ENCODE measurements at places on chromosomes 5 and 9.

DNA sequence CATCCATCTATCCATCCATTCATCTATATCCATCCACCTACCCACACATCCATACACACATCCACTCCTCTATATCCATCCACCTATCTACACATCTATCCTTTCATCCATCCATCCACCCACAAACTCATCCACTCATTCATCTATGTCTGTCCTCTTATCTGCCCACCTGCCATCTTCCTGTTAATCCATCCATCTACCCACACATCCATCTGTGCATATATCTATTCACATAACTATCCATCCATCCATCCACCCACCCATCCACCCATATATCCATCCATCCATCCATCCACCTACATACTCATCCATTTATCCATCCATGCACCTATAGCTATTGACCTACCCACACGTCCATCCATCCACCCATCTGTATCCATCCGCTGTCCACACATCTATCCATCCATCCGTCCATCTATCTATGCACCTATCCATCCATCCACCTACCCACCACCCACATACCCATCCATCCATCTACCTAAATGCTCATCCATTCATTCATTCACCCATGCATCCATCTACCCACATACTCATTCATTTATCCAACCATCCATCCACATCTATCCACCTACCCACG lies 182.1 kb upstream of the TBC1D2 start:
- DNase-seq, result no peak

GRCh38 chr5:135881244-135881643 lies 14.4 kb downstream of the IL9 start:
- DNase-seq, result no peak

GRCh38 chr5:171152382-171152781 lies 156.7 kb upstream of the TLX3 start:
- DNase-seq, result no peak

- DNase-seq, result no peak
Observed at GRCh38 chr9:127875306-127875966, 2.0 kb downstream of the AK1 start.

GRCh38 chr9:33818847-33819500 lies 2.0 kb downstream of the UBE2R2 start:
- no peak for DNase-seq

- no peak for DNase-seq
Observed at GRCh38 chr9:135178498-135178897, 91.0 kb downstream of the OLFM1 start.

- DNase-seq, result no peak
Observed at GRCh38 chr9:132020272-132020671, 59.4 kb downstream of the MED27 start.

DNA sequence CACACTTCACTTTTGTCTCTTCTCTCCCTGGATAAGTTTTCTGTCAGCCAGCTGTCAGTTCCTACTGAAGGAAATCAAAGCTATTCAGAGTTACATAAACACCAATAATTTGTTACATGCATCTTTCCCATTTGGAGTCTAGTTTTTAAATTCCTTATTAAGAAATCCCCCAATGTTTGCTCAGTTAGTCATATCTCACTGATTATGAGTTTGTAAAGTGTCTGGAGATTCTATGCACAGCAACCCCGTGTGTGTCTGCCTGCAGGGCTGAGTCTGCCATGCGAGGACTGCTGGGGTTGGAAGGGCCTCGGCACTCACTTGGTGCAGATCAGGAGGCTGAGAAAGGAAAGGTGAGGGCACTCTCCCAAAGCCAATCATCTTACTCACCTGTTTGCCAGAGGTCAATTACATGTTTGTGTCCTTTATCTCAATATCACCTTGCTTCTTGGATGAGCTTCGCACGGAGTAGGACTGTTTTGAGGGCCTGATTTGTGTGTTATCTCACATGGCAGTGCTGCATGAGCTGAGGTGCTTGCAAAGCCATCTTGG lies 3.3 kb downstream of the ANKRD34B start:
- DNase-seq, result no peak

GRCh38 chr5:72562717-72563116 lies 55.5 kb upstream of the ZNF366 start:
- DNase-seq, result no peak

DNA sequence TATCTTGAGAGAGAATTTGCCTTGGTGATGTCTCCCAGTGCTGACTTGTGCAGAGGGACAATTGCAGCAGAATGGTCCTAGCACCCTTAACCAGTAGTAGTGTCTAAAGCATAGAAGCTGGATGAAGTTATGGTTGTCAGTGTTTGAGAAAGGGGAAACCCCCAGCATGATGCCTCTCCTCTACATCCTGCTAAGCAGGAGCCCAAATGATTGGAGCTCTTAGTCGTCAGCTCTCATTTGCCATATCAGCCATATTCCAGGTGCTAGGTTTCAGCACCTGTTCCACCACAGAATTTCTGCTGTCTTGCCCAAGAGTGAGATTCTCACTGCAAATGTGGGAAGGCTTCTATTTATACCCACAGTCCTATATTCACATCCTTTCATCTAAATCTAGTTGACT lies 43.7 kb upstream of the RFX3 start:
- DNase-seq, result no peak

- DNase-seq, result no peak
Observed at GRCh38 chr5:33010846-33011245, 299.7 kb downstream of the NPR3 start.
